ENCODE measurements at places on chromosomes 1 and 21.

GRCh38 chr1:209768354-209768774, 12.5 kb downstream of the TRAF3IP3 start:
- DNase-seq, result peak; percentile 45

DNA sequence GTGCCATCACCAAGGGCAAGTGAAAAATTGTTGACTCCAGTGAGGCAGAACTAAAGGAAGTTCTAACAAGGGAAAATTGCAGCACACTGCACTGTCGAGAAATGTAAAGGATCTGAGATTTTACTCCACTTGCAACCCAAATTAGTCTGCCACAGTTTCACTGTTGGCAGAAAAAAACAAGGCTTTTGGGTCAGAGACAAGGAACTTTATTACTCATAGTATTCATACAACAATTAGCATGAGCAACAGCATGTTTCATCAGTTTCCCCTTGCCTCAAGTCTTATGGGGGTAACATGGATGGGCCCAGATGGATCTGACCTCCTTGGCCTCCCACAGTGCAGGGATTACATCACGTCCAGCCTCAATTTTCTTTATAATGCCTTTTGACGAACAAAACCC, 125.3 kb downstream of the LTN1 start:
- DNase-seq, result no peak

DNA sequence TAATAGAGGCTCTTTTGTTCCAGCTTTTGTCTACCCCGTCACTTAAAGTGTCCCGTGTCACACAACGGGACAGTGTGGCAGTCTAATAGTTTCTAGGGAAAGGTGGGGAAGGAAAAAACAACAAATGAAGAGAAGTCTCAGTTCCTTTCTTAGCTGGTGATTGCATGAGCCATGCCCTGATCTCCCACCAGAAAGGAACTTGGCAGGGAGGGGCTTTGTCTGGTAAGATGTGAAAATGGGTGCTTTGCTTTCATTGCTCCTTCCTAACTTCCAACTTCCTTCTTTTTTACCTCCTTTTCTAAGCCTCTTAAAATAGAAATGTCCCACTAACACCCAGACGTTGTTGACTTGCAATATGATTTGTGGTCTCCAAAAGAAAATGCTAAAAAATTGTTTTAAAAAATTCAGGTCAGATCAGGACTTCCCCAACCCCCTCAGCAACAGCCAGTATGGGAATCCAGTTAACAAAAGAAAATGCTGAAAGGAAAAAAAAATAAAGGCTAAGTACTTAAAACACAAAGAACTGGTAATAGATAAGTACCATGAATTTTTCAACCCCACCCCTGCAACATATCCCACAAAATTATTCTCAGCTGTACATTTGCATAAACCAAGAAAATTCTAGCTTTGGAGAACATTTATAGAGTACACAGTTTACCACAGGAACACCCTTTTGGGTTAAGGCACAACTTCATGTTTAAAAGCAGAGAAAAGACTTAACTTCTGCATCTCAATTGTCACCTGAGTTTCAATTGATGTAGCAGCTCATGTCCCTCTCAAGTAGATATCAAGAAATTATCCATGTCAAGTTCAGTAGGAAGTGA, 106.2 kb downstream of the NIBAN1 start:
- DNase-seq, result no peak

- DNase-seq, result no peak
Observed at GRCh38 chr1:156652131-156652991, 10.4 kb downstream of the BCAN start.

DNA sequence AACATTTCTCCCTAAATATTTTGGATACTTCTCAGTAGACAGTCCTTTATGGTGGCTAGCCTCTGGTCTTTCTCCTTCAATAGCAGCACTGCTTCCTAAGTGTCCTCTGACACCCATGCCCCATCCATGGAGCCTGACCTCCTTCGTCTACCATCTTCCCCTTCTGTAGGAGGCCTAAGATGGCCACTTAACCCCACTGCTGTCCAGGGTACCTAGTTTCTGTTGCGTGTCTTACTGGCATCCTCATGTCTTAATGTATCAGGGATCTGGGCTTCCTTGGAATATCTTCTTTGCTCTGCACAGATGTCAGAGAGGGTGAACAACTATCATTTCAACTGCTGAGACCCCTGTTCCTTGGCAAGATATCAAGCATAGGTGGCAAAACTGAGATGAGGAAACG, 5.4 kb upstream of the KIRREL1 start:
- no peak for DNase-seq

DNA sequence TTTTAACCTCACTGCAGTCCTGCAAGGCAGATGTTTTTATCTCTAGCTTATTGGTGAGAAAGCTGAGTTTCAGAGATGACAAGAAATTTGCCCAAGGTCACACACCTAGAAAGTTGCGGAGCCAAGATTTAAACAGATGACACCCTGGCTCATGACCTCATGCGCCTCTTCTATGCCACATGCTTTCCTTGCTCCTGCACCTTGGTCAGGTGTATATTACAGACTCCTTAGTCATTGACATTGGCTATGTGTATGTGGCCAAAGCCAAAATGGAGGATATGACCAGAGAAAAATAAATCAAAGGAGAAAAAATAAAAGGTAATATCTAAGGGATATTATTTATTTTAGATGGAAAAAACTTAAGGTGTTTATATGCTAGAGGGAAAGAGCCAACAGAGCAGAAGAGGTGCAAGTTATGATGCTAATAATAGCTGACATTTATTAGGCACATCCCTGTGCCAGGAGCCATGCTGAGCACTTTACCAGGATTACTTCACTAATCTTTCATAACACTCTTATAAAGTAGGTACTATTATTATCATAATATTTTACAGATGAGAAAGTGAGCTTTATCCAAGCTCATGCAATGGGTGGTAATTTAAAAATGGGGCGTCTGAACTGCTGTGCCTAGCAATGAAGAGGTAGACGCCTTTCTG, 13.8 kb upstream of the MYOC start:
- no peak for DNase-seq

DNA sequence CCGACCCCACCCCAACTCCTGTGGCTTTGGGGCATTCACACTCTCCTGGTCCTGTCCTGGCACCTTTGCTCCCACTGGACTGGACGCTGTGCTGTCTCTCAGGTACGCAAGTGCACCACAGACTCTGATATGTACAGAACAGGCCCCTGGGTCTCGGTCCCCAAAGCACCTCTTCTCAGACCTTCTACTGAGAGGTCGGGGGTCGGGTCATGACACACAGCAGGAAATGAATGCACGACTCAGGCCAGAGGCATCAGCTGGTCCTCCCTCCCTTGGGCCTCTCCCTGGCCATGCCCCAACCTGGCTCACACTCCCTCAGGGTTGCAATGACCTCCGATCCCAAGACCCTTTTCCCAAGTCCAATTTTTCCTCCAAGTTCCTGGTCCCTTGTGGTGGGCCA, 1.8 kb upstream of the KRTAP10-12 start:
- no peak for DNase-seq

All from stimulated activated CD4-positive, alpha-beta T cell treated with anti-CD3 and anti-CD28 coated beads, Interleukin-1b, Interleukin-23, amount 100 ng/mL, for 1 hour (primary cell).